Endodermal cell (in vitro differentiated cells): ENCODE measurements at places on chromosomes 16 and 17. TPM values are rescaled to one million over a fixed set of nuclear protein-coding genes. Genes with fewer than 3 reads are reported as not detected.

OTOP3 gene
- total RNA-seq, result not detected in 3 replicates

CD300C gene
- total RNA-seq, result not detected in 3 replicates

ATXN1L gene
- total RNA-seq, result 28.7 and 28.9 TPM in 2 replicates

DGKE gene
- 7.1 to 8.1 TPM (median 7.9 TPM) in 3 replicates for total RNA-seq

SMIM36 gene
- not detected in 2 replicates for total RNA-seq

SLC6A2 gene
- total RNA-seq, result not detected in 3 replicates

INCA1 gene
- 0.96 to 1.7 TPM (median 1.5 TPM) in 3 replicates for total RNA-seq

CCL5 gene
- total RNA-seq, result not detected in 3 replicates

CRYM gene
- 14.2 and 18.3 TPM in 2 replicates for total RNA-seq

MYH1 gene
- not detected in 2 replicates for total RNA-seq
